ENCODE measurements at places on chromosomes 3 and 15.

GRCh38 chr3:43699864-43700263, 9.1 kb downstream of the ABHD5 start:
- no peak for DNase-seq

- no peak for DNase-seq
Measured at GRCh38 chr15:70078578-70079417, 18.9 kb downstream of the TLE3 start.

DNA sequence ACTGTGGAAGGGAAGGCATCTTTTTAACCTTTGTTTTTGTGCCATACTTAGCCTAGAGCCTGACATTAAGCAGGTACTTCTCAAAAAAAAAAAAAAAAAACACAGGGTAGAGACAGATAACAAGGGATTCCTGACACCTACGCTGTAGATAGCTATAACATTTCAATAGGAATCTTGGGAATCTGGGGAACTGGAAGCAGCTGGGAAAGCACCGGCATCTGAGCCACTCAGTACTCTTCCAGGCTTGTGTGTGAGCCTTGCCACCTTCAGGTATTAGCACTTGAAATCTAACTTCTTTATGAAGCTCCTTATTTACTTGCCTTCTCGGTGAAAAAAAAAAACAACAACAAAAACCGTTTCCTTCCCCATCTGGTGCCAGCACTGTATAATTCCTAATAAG, 46.8 kb downstream of the PIK3CA start:
- no peak for DNase-seq

GRCh38 chr15:48644467-48644826, 1.1 kb downstream of the FBN1 start:
- DNase-seq = no peak

DNA sequence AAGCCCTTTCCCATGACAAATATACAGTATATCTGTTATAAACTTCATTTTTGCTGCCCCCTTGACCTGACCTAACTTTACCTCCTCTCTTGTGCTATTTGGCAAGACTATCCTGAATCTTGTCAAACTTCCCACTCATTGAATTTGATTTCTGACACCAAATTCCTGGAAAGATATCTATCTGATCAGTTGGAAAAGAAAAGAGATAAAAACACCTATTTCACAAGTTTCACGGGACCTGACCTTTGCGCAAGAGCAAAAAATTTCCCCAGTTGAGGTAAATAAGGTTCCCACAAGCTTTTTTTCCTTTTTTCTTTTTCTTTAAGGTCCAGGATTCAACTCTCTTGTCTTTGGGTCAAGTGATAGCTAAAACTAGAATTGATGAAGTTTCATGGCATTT, 189.2 kb upstream of the LPP start:
- no peak for DNase-seq

DNA sequence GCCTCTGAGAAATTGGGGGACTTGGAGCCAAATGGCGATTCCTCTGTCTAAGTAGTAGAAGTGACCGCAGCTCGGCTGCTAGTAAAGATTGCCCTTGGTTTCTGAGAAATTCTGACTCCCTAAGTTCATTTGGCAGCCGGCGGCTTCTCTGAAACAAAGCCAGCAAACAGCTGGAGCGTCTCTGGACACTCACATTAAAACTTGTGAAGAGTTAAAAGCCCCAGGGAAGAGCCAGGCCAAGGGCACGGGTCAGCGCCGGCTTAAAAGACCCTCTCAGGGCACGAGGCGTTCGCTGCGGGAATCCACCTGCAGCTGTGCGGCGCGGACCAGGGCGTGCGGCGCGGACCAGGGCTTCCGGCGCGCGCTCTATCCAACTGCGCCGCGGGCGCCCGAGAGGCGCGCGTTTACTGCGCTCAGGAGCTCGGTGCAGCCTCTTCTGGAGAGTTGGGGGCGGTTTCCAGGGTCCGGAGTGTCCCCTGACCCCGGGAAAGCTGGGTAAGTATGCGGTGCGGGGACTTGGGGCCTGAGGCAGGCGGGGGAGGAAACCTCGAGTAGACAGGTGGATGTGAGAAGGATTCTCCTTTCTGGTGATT, at the start of gene COL6A5:
Gene COL6A5 (plus strand): TSS at position 186 of the 593 bp plus-strand sequence. CDS start 27,967 bp downstream, outside the sequence.
- no peak for DNase-seq

DNA sequence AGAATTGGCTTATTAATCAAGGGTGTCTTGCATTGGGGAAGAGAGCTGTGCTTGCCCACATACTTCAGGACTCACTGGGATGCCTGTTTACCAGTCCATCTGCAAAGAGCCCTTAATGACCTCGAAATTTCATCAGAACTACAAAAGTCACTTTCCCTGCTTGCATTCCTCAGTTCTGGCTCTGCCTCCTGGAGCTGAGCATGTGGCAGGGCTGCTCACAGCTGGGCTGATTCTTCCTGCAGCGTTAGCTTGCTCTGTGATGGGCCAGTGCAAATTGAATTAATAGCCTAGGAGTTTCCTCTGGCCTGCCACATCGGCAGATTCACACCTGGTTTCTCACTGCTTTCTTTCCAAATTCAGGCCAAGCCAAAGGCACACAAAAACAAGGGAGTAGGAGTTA, 108.9 kb downstream of the DUT start:
- no peak for DNase-seq

- DNase-seq = no peak
Measured at GRCh38 chr15:54520616-54521015, 542.4 kb downstream of the UNC13C start.

GRCh38 chr15:68676011-68676605, 97.3 kb downstream of the CORO2B start:
- DNase-seq = no peak

- no peak for DNase-seq
Measured at GRCh38 chr3:28467414-28467813, 118.8 kb upstream of the AZI2 start.

- no peak for DNase-seq
Measured at GRCh38 chr3:114078126-114078525, 21.6 kb downstream of the QTRT2 start.

DNA sequence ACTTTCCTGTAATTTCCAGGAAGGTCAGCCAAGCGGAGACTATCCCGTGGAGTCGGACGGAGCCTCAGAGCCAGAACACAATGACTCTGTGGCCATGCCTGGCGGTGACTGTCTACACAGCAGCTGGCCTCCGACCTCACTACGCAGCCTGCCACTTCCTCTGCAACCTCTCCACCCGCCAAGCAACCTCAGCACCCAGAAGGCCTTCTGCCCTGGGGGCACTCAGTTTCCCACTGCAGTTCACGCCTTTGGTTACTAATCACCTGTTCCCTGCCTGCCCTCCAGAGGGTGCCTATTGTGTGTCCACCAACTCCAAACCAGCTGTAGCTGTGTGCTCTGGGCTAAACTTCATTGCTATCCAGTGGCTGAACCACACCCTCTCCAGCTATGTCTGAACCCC, 44.0 kb downstream of the TM2D3 start:
- DNase-seq = no peak

DNA sequence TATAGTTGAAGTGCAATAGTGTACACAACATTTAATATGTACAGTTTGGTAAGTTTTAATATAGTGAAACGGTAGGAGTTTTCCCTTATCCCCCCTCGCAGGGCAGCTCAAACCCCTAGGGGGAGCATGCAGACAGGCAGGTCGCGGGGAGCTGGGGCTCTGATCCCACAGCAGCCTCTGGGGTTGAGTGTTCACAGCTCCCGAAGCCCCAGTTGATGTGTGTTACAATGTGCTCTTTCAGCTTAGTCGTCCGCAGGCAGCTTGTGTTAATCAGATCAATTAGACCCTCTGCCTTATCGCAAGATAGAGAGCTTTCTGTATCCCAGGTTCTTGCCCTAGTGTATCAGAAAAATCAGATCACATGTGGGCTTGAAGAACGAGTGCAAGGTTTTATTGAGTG, 143.1 kb upstream of the CHRNA7 start:
- no peak for DNase-seq

GRCh38 chr3:168977716-168978374, 685.7 kb downstream of the MECOM start:
- no peak for DNase-seq

DNA sequence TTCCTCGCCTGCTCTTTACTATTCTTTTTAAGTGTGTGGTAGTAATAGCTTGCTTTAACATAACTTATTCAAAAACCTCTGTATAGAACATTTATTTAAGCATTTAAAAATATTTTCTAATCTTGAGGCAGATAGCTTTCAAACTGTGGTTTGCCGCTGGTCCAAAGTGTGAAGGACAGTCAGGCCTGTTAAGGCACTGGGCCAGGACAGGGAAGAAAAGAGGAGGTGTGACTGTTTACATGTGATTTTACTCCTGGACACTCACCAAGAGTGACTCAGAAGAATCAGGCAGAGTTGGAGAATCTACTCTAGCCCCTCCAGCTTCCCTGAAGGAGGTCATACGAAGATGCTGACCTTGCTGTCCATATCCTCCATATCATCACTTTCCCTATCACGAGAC, 44.7 kb downstream of the CEP152 start:
- no peak for DNase-seq

- DNase-seq = no peak
Measured at GRCh38 chr15:92277776-92278175, 115.9 kb upstream of the ST8SIA2 start.

DNA sequence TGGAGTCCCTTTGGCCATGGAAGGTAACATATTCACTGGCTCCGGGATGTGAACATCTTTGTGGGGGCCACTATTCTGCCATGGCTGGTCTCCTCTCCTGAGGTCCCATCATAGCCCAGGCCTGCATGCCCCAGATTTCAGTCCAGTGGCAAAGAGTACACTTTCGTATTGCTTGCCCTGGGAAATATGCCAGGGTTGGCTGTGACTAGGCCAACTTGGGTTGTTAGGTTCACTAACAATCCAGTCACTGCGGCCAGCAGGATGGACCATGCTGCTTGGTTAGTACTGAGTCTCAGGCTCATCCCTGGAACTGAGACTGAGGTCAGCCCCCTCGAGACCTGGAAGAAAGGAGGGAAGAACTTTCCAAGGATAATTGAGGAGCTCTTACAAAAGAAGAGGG, 9.8 kb upstream of the EEFSEC start:
- no peak for DNase-seq

GRCh38 chr15:38650936-38651327, 86.3 kb upstream of the RASGRP1 start:
- no peak for DNase-seq
